ENCODE measurements at places on chromosomes 11 and 22. TPM values are rescaled to one million over a fixed set of nuclear protein-coding genes. Genes with fewer than 3 reads are reported as not detected.
A peak's percentile ranks its signal among the peaks of the same experiment; 100 is the strongest.

- DNase-seq = no peak
- H3K36me3 ChIP-seq = peaks cover 63% of the 10 kb centered on the region
- H3K27ac ChIP-seq = no peak overlapping the region
- no peaks in the 10 kb centered on the region for H3K27me3 ChIP-seq
- H3K4me1 ChIP-seq = peaks cover 13% of the 10 kb centered on the region
- H3K4me3 ChIP-seq = no peak overlapping the region
These were observed 89.6 kb downstream of the SERGEF start for GRCh38 chr11:17923217-17923616.

WNT11 gene
- polyA plus RNA-seq = not detected

TSSK2 gene
- not detected for polyA plus RNA-seq

- no peak overlapping the region for H3K4me3 ChIP-seq
- DNase-seq = no peak
- peaks cover 9% of the 10 kb centered on the region for H3K36me3 ChIP-seq
- peaks cover 9% of the 10 kb centered on the region for H3K4me1 ChIP-seq
These were observed 127.7 kb downstream of the OSBP2 start for GRCh38 chr22:30822216-30823014.

- H3K4me3 ChIP-seq = peak overlapping the region; percentile 87
- H3K27ac ChIP-seq = peak overlapping the region; percentile 79
- DNase-seq = no peak
- H3K36me3 ChIP-seq = no peaks in the 10 kb centered on the region
- H3K4me1 ChIP-seq = peaks cover 30% of the 10 kb centered on the region
These were observed 1.6 kb downstream of the DEAF1 start for GRCh38 chr11:693415-693831.

DNA sequence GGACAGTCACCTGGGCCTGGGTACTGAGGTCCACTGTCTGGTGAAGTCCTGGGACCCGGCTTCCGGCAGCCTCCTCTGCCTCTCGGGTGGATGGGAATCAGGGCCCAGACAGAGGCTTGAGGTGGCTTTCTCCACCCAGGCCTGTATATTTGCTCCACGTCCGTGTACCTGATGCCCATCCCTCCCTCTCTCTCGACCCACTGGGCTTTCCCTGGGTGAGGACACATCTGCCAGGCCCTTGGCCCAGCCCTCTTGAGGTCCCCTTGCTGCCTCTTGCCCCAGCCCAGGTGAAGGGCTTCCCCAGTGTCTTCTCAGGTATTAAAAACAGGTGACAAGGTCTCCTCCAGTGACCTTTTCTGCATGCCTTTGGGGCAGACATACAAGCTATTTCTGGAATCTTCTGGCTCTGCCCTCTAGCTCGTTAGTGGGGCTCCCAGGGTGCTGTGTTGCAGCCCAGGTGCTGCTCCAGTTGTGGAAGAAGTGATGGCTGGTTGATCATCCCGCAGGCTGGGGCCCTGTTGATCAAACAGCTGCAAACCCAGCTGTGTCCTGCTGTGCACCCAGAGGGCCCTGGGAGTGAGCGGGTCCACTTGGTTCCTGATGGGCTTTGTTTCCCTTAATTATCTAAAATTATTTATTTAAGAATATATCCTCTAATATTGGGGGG lies 25.5 kb upstream of the ACR start:
- no peaks in the 10 kb centered on the region for H3K4me1 ChIP-seq
- no peaks in the 10 kb centered on the region for H3K27me3 ChIP-seq
- no peak overlapping the region for H3K27ac ChIP-seq
- no peak overlapping the region for H3K4me3 ChIP-seq
- H3K36me3 ChIP-seq = no peaks in the 10 kb centered on the region

- peaks cover 23% of the 10 kb centered on the region for H3K4me1 ChIP-seq
- no peak overlapping the region for H3K4me3 ChIP-seq
- no peak for DNase-seq
- H3K36me3 ChIP-seq = peaks cover 57% of the 10 kb centered on the region
These were observed 85.2 kb downstream of the FLI1 start for GRCh38 chr11:128779036-128779435.

DNA sequence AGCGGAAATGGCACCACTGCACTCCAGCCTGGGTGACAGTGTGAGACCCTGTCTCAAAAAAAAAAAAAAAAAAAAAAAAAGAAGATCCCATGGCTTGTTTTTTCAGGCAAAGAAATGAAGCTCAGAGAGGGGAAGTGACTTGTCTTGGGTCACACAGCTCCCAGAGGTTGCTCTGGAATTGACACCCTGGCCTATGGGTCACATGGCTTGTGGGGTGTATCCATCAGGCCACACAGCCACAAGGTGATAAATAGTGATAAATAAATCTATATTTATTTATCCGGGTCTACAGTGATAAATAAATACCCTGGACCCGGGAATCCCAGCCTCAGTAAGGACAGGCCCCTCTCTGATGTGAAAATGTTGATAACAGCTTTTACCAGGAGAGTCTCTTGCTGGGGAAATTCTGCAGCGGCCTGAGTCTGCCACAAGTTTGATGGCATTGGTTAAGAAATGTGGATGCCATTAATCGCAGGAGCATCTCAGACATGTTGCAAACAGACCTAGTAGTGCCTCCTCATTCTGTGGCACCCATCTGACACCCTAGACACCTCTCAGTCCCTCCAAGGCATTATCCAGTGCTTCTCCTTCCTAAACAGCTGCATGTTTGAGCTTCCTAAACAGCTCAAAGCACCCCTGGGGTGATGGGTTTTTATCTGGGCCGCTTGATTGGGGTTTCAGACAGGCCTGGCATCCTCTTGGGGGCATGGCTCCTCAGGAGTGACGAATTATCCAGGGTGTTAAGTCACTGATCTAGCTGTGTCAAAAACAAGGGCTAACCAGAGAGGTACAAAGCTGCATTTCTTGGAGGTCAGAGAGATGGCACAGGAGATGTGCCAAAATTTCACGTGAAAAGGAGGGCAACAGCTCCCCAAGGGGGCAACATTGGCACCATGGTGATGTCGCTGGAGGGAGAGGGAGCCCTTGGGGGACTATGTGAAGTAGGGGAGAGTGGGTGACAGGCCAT lies 1.9 kb upstream of the EMID1 start:
- H3K27ac ChIP-seq = no peak overlapping the region
- H3K36me3 ChIP-seq = no peaks in the 10 kb centered on the region
- no peak overlapping the region for H3K4me3 ChIP-seq

DNA sequence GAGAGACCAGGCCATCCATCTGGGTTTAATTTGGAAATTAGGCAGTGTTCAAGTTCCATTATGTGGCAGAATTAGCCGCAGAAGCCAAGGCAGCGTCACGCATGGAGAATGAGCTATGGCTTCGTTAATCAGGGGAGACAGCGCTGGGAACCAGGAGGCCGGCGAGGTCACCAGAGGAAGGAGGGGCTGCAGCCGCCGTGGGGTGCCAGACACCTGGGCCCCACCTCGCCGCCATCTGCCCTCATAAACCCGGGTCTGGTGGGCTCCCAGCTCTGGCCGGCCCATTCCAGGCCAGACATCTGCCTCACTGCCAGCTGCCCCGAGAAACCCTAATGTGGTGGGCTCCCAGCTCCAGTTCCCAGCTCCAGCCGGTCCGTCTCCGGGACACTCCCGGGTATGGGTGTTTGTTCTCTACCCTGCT lies 676.9 kb downstream of the BRD1 start:
- H3K27me3 ChIP-seq = peaks cover 21% of the 10 kb centered on the region
- no peak for DNase-seq
- H3K4me1 ChIP-seq = no peaks in the 10 kb centered on the region
- no peak overlapping the region for H3K27ac ChIP-seq
- no peaks in the 10 kb centered on the region for H3K36me3 ChIP-seq

- no peaks in the 10 kb centered on the region for H3K4me1 ChIP-seq
- H3K27ac ChIP-seq = no peak overlapping the region
- no peaks in the 10 kb centered on the region for H3K27me3 ChIP-seq
- no peak for DNase-seq
- H3K4me3 ChIP-seq = no peak overlapping the region
- peaks cover 31% of the 10 kb centered on the region for H3K36me3 ChIP-seq
These were observed 67.4 kb downstream of the SPECC1L start for GRCh38 chr22:24337894-24338645.

- no peak for DNase-seq
- no peaks in the 10 kb centered on the region for H3K4me1 ChIP-seq
- H3K4me3 ChIP-seq = no peak overlapping the region
- H3K36me3 ChIP-seq = no peaks in the 10 kb centered on the region
These were observed 879.9 kb upstream of the TENM4 start for GRCh38 chr11:80320765-80321164.

Data from naive B cell (primary cell).